Muscle of back (tissue), 13 donors: ENCODE measurements at places on chromosomes 7 and 10. TPM values are rescaled to one million over a fixed set of nuclear protein-coding genes. Genes with fewer than 3 reads are reported as not detected.
A peak's percentile ranks its signal among the peaks of the same experiment; 100 is the strongest.

DNA sequence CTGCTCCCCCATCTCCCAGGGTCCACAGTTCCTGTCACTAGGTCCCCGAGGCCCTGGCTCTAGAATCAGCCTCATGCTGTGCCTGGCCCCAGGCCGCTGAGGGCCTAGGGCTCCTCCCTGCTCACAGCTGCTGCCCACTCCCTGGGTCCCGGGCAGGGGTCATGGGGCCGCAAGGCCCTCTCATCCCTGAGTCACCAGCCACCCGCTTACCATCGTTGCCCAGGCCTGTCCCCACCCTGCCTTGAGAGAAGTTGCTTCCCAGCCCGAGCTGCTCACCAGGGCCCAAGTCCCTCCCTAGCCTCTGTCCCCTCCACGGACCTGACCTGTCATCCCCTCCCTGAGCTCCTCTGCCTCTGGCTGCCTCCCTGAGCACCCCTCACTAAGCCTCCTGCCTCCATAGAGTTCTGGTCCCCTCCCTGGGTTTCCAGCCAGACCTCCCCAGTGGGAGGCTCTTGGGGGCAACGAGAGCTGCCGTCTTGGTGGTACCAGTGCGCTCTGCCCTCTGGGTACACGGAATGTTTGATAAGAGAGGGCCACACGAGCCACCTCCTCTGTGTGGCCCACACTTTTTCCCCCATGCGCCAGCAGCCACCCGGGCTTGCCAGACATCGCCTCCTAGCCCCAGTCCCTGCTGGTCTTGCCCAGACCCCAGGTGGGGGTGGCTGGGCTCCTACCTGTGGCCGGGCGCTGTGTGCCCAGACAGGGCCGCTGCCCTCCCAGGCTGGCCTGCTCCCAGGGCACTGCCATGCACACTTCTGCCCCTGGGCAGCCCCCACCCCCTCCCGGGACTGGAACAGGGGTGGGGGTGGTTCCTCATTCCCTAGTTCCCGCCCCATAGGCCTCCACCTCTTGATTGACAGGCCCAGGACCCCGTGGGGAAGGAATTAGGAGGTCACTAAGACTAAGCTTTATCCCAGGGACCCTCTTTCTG is 21.3 kb downstream of the MLXIPL start:
- no peak for DNase-seq

- peak; percentile 91 for DNase-seq
Measured at GRCh38 chr7:94348142-94348541, 46.6 kb upstream of the COL1A2 start.

- DNase-seq, result no peak
Measured at GRCh38 chr10:77041636-77042258, 595.9 kb downstream of the KCNMA1 start.

GRCh38 chr7:50204581-50204980 is 99.9 kb upstream of the IKZF1 start:
- DNase-seq, result no peak

- DNase-seq, result peak; percentile 73
Measured at GRCh38 chr7:45920502-45921380, at the start of gene IGFBP3. Gene IGFBP3, minus strand, starts transcription at chr7:45921272. Its CDS starts 132 bp downstream, at chr7:45921140.

DNA sequence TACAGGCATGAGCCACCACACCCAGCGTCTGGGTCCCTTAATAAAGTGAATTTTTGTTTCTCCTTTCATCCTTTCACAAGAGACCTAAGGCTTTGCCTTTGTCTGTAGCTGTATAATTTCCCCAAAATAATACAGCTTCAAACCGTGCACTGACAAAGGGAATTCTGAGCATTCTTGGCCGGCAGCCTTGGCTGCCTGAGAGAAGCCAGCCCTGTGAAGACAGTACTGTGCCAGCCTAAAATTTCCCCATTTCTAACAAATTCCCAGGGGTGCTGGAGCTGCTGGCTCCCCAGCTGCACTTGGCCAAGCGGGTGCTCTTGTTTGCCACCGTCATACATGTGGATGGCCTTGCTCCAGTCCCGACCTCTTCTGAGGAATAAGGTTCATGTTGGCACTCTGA is 106.2 kb downstream of the ZMYND11 start:
- peak; percentile 56 for DNase-seq

The TMEM176B gene
- 16.8 TPM for polyA plus RNA-seq

The BTBD16 gene
- polyA plus RNA-seq, result 0.15 TPM

The GSTO2 gene
- polyA plus RNA-seq, result 0.85 TPM
